ENCODE measurements at places on chromosomes 1 and 21. TPM values are rescaled to one million over a fixed set of nuclear protein-coding genes. Genes with fewer than 3 reads are reported as not detected.
A peak's percentile ranks its signal among the peaks of the same experiment; 100 is the strongest.

DNA sequence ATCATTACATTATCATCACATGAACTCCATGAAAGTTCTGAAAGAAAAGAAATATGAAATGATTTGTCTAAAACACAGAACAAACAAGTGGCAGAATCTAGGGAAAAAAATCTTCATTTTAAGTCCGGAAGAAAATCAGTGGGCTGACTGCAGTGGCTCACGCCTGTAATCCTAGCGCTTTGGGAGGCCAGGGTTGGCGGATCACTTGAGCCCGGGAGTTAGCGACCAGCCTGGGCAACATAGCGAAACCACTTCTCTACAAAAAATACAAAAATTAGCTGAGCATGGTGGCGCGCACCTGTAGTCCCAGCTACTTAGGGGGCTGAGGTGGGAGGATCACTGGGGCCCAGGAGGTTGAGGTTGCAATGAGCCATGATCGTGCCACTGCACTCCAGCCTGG, 4.8 kb downstream of the FOXJ3 start:
- DNase-seq = no peak

- DNase-seq = no peak
Observed at GRCh38 chr1:156214024-156214748, 1.4 kb downstream of the PMF1 start.

DNA sequence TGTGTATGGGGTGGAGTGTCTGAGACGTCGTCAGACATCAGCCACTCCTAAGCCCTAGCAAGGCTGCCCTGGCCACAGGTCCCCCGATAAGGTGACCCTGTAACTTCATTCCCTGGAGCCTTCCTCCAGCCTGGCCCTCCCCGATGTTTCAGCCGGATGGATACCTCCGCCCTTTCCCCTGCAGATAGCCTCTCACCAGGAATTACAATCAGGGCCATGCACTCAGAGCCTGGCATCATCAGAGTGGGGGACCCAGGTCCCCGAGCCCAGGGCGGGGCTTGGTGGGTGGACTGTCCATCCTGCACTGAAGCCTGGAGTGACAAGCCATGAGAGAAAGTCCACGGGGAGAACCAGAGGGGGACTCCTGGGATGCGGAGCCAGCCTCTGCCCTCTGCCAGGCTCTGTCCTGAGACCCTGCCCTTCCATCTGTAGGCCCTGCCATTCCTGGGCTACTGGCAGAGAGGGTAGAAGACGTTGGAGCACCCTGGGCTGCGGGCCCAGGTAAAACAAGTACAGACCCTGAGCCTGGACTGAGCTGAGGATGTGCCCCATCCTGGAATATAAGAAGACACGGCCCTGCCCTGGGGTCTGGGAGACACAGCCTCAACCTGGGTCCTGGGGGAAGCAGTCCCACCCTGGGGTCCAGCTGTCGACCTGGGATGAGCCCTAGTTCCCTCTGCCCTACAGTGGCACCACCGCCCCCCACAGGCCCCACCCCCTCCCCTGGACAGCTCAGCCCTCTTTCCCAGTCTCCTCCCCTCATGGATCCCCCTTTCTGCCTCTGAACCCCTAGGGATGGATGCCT, 16.8 kb upstream of the ARF1 start:
- no peak for DNase-seq

DNA sequence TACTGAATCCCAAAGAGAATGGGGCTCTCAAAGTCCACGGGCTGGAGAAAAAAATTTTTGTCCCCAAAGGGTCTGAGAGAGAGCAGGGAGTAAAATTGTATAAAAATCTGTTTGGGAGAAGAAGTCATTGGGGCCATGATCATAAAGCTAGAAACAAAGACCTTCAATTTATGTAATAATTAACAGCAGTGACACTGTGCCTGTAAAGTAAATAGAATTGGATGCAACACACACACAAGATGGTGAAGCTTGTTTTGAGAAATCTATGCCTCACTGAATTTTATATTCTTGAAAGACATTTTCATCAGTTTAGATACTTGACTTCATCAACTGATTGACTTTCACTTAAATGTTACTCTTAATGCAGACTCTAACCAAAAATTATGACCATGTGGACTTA, 600.5 kb upstream of the ADAMTS5 start:
- DNase-seq = no peak

- DNase-seq = no peak
Observed at GRCh38 chr1:116577759-116578314, 7.0 kb upstream of the CD58 start.

GRCh38 chr21:16911166-16911607, 601.7 kb upstream of the CXADR start:
- DNase-seq = no peak

DNA sequence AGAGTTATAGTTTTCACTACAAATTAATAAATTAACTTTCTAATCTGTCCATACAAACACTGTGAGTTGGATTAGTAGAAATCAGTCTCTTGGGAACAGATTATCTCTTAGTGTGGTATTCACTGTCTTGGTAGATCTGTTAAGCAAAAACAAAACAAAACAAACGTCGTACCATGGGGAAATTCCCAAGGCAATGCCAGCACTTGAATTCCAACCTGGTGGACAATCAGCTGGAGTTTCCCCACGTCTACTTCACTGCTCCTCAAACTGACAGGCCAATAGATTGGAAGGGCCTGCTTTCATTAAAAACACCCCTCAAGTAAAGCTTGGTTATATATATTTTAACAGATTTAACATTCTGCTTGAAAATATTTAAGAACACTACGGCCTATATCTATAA, 31.9 kb downstream of the GDAP2 start:
- DNase-seq = no peak

- DNase-seq = no peak
Observed at GRCh38 chr1:67479146-67479891, 49.1 kb upstream of the SERBP1 start.

- DNase-seq = no peak
Observed at GRCh38 chr1:166952002-166952746, 23.2 kb downstream of the ILDR2 start.

GRCh38 chr1:61490924-61491323, 234.0 kb downstream of the TM2D1 start:
- no peak for DNase-seq

- DNase-seq = no peak
Observed at GRCh38 chr1:64865105-64865757, 101.1 kb downstream of the JAK1 start.

GRCh38 chr21:26846036-26846931, 1.1 kb upstream of the ADAMTS1 start:
- peak; percentile 86 for DNase-seq

DNA sequence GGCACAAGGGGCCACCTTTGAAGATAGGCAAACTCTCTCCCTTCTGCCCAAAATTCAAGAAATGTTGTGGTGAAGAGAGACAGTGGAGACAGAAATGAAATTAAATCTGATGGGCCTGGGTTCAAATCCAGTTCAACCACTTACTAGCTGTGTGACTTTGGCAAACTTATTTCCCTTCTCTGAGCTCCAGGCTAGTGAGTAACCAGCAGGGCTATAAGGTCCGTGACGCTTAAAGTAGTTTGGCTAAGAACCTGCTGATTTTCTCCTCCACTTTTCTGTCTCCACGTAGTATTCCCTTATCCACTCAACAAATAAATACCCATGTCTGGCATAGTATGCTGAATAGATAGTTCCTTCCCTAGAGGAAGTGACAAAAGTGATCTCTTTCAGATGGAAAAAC, 1.9 kb downstream of the SLC2A1 start:
- no peak for DNase-seq

DNA sequence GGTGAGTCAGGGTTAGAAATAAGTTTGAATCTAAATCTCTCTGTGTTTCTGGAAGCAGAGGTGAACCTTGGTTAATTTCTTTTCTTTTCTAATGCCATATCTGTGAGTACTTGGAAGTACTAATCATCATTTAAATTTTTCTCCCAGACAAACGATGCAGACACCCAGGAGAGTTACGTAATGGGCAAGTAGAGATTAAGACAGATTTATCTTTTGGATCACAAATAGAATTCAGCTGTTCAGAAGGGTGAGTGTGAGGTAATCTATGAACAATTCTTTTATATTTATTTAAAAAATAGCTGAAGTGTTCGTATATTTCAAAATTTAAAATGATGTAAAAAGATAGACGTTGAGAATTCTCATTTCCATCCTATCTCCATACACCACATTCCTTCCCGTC, 11.2 kb downstream of the C4BPA start:
- no peak for DNase-seq

RGS13 gene
- 0.15 TPM for polyA plus RNA-seq

ITLN2 gene
- polyA plus RNA-seq = not detected

AUNIP gene
- 0.92 TPM for polyA plus RNA-seq

PDIK1L gene
- polyA plus RNA-seq = 5.6 TPM

COP1 gene
- polyA plus RNA-seq = 32.8 TPM

CYP4X1 gene
- 4.1 TPM for polyA plus RNA-seq

DAB1 gene
- polyA plus RNA-seq = 5.6 TPM

CLCA4 gene
- 0.18 TPM for polyA plus RNA-seq

CD1C gene
- polyA plus RNA-seq = 0.86 TPM

AVPR1B gene
- 0.14 TPM for polyA plus RNA-seq

PROK1 gene
- polyA plus RNA-seq = not detected

IGSF5 gene
- 0.70 TPM for polyA plus RNA-seq

TLCD4 gene
- 14.0 TPM for polyA plus RNA-seq

OR6N1 gene
- polyA plus RNA-seq = not detected
